ENCODE measurements at places on chromosomes 5 and 9.

DNA sequence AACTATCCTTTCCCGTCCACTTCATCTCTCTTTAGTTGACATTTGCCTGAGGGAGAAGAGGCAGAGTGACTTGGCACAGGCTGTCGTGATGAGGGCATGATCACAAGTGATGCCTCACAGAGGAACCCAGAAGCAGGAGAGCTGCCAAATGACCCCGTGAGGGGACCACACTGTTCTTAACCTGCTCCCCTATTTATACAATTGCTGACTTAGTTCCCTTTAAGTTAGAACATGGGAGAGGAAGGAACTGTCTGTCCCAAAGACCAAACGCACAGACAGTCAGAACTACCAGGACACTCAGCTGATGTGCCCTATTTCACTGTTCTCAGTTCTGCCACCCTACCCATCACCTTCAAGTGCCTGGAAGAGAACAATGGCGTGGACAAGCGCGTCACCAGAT lies 73.7 kb downstream of the SLC1A3 start:
- DNase-seq, result no peak

DNA sequence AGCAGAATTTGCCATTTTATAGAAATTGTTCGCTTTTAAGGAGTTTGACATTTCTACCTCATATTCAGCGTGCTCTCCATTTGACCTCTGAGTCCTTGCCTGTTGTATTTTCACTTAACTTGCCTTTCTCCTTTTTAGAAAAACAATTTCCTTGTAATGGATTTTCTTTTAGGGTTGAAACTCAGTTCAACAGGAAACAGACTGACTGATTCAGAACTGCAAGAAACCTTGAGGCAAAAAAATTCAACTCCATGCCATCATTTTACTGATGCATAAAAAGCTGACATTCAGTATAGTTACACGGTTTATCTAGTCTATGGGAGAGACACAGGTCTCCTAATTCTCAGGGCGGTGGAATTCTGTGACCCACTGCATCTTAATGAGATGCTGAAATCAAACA lies 59.8 kb downstream of the MRPS30 start:
- no peak for DNase-seq

GRCh38 chr5:89878140-89879132 lies 531.1 kb downstream of the CETN3 start:
- no peak for DNase-seq

GRCh38 chr9:105676351-105676923 lies 14.2 kb downstream of the TAL2 start:
- DNase-seq, result no peak

DNA sequence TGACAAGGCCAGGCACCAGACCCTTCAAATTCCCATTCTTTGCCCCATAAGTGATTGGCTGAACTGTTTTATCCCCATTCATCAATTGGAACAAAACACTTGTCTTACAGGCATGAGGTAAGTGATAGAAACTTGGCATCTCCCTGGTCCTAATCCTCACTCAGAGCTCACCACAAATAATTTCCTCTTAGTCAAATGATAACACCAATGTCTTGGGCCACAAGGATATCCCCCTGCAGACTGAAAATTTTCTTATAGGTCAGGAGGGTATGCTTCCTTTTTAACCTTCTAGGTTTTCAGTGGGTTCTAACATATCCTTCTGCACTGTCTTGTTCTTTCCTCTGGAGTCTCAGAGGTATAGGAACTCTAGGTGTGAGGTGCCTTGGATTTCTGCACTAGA lies 14.5 kb downstream of the TNFSF15 start:
- no peak for DNase-seq
